ENCODE measurements at places on chromosomes 5 and 9. TPM values are rescaled to one million over a fixed set of nuclear protein-coding genes. Genes with fewer than 3 reads are reported as not detected.

GRCh38 chr5:165152058-165152457 lies 1646.6 kb downstream of the MAT2B start:
- no peak for DNase-seq

GRCh38 chr5:157600252-157600651 lies 24.7 kb upstream of the ADAM19 start:
- no peak for DNase-seq

GRCh38 chr9:18138656-18139055 lies 335.3 kb upstream of the ADAMTSL1 start:
- no peak for DNase-seq

GRCh38 chr9:97938081-97938644 lies at the start of gene HEMGN:
Gene HEMGN (minus strand): TSS chr9:97938172. CDS start chr9:97938136, 36 bp downstream.
- peak; percentile 40 for DNase-seq

DNA sequence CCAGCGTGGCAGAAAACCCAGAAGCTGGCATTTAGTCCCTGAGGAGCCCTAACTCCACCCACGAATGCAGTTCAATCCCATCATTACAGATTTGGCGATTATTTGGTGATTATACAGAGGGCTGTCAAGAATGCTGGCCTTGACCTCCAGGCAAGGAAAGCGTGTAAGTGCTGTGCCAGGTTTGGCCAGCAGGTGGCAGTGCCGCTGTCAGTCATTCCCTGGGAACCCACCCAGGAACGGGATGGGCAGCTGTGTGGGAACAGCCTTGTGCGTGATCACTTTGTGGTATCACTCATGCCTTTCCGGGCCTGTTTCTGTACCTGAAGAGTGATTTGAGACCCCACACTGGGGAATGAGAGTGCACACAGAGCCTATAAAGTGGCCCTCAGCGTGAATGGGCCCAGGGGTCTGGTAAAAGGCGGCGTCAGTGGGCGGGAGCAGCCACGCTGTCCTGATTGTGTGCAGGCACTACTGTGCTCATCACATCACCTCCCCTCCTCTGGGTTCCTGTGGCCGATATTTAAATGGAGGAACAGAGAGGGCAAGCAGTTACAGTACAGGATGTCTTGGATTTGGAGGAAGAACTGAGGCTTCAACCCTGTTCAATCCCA lies 215.6 kb downstream of the ROR2 start:
- DNase-seq, result peak; percentile 29

GRCh38 chr5:94389515-94389899 lies 228.9 kb downstream of the KIAA0825 start:
- no peak for DNase-seq

- DNase-seq, result no peak
Observed at GRCh38 chr5:150178262-150178661, 11.6 kb upstream of the SLC6A7 start.

DNA sequence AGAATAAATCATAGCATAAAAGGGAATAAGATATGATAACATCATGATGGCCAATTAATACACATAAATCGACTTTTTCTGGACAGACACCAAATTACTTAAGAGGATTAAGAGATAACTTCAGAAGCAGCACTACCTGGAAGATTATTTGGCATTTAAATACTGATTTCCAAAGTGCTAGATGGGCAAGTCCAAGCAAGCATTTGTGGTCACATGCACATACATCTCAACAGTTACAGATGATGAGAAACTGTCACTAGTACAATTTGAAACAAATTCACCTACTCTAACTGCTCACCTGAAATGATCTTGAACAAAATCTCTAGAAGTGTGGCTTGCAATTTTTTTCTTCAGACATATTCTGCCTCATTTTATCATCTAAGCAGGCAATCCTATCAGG lies 26.8 kb upstream of the RASGEF1C start:
- no peak for DNase-seq

DNA sequence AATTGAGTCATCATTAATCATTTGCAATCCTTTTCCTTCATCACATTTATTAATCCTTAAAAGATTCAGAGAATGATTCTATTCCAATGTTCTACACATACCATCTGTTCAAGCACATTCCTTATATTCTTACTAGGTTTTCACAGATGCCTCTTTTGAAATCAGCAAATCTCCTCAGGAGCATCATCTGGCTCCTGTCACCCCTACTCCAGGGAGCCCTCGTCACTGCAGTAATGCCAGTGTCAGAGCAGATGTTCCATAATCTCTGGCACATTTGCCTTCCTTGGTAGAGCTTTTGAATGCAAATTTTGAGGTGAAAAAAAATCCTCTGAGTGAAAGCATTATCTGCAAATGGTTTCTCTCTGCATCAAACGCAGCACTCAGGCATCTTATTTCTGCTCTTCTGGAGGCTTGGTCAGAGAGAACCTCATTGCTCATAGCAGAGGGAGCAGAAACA lies 7.6 kb upstream of the KCNV2 start:
- DNase-seq, result no peak

DNA sequence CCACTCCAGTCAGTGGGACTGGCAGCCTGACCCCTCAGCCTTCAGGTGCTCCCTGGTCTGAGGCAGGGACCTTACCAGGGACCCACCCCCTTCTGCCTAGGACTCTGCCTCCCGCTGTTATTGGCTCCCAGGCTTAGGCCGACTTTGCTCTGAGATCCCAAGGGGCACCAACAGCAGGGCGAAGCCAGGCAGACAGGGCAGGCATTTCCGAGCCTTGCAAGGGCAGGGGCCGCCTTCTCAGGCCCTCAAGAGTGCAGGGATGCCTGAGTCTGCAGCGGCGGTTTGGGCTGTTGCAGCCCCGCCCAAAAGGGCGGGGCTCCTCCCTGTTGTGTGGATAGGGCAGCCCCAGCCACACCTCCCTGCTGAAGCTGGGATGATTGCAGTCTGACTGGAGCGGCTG lies 644.6 kb downstream of the PRR16 start:
- no peak for DNase-seq

The PCDHGC5 gene
- not detected for total RNA-seq

The CDH12 gene
- total RNA-seq, result not detected

The QRFP gene
- not detected for total RNA-seq

The RPL12 gene
- 1,311 TPM for total RNA-seq
